ENCODE measurements at places on chromosomes 5 and 9. TPM values are rescaled to one million over a fixed set of nuclear protein-coding genes. Genes with fewer than 3 reads are reported as not detected.

- H3K36me3 ChIP-seq, result peaks cover 10% of the 10 kb centered on the region
- no peak for DNase-seq
- H3K4me1 ChIP-seq, result peaks cover 9% of the 10 kb centered on the region
- peak overlapping the region; percentile 50 for H3K27ac ChIP-seq
These were observed 201.2 kb downstream of the TARS1 start for GRCh38 chr5:33641744-33642505.

Gene IFNA13
- total RNA-seq, result not detected

DNA sequence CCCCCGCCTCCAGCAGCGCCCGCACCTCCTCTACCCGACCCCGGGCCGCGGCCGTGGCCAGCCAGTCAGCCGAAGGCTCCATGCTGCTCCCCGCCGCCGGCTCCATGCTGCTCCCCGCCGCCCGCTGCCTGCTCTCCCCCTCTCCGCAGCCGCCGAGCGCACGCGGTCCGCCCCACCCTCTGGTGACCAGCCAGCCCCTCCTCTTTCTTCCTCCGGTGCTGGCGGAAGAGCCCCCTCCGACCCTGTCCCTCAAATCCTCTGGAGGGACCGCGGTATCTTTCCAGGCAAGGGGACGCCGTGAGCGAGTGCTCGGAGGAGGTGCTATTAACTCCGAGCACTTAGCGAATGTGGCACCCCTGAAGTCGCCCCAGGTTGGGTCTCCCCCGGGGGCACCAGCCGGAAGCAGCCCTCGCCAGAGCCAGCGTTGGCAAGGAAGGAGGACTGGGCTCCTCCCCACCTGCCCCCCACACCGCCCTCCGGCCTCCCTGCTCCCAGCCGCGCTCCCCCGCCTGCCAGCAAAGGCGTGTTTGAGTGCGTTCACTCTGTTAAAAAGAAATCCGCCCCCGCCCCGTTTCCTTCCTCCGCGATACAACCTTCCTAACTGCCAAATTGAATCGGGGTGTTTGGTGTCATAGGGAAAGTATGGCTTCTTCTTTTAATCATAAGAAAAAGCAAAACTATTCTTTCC lies 19.3 kb downstream of the CDKN2A start:
- DNase-seq, result peak; percentile 30
- H3K4me3 ChIP-seq, result peak overlapping the region; percentile 67
- H3K27ac ChIP-seq, result peak overlapping the region; percentile 90
- H3K4me1 ChIP-seq, result peaks cover 9% of the 10 kb centered on the region
- H3K36me3 ChIP-seq, result no peaks in the 10 kb centered on the region

DNA sequence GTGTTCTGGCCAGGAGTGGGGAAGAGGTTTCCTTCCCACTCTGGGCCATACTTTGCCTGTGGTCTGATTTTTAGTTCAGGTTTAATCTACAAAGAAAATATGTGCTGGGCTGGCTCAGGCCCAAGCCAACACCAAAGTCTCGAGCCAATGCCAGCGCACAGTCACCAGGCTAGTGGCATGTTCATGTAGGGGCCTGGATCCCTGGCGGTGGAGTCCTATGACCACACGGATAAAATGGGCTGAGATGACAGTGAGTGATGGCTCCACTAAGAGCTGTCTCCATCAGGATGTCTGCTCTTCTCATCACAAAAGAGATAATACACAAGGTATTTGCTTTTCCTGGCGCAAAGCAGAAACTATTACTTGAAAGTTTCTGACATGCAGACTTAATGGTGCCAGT lies 92.9 kb upstream of the PTPN3 start:
- no peaks in the 10 kb centered on the region for H3K4me1 ChIP-seq
- no peak overlapping the region for H3K4me3 ChIP-seq
- H3K27ac ChIP-seq, result no peak overlapping the region
- peaks cover 9% of the 10 kb centered on the region for H3K27me3 ChIP-seq
- no peak for DNase-seq
- peaks cover 3% of the 10 kb centered on the region for H3K36me3 ChIP-seq

Gene WDR38
- total RNA-seq, result not detected

GRCh38 chr5:140093866-140094265 lies 20.0 kb upstream of the PURA start:
- no peak overlapping the region for H3K27ac ChIP-seq
- H3K27me3 ChIP-seq, result peaks cover 53% of the 10 kb centered on the region
- H3K36me3 ChIP-seq, result no peaks in the 10 kb centered on the region
- no peaks in the 10 kb centered on the region for H3K4me1 ChIP-seq
- no peak overlapping the region for H3K4me3 ChIP-seq

Gene AGXT2
- total RNA-seq, result not detected

Gene MYMK
- not detected for total RNA-seq

- peaks cover 14% of the 10 kb centered on the region for H3K36me3 ChIP-seq
- no peaks in the 10 kb centered on the region for H3K27me3 ChIP-seq
These were observed 36.8 kb downstream of the ELL2 start for GRCh38 chr5:95924720-95925377.
